ENCODE measurements at places on chromosomes 2 and 18. TPM values are rescaled to one million over a fixed set of nuclear protein-coding genes. Genes with fewer than 3 reads are reported as not detected.

DNA sequence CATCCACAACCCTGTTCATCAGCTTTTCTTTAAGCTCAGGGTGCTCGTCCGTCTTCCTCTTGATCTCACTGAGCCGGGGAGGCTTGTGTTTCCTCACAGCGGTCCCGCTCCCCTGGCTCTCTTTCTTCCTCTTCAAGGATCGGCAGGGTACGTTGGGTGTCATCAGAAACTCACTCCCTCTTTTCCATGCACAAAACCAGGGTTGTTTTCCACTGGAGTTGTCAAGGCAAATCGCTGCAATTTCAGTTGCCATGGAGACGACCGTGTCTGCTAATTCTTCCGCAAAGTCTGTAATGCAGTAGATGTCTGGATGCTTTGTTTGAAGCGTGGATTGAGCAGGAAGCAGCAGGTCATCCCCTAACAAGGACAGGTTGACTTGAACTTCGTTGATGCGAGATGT, 146.4 kb downstream of the DAW1 start:
- no peak for DNase-seq

- no peak for DNase-seq
Measured at GRCh38 chr2:150686391-150686790, 198.9 kb upstream of the RND3 start.

DNA sequence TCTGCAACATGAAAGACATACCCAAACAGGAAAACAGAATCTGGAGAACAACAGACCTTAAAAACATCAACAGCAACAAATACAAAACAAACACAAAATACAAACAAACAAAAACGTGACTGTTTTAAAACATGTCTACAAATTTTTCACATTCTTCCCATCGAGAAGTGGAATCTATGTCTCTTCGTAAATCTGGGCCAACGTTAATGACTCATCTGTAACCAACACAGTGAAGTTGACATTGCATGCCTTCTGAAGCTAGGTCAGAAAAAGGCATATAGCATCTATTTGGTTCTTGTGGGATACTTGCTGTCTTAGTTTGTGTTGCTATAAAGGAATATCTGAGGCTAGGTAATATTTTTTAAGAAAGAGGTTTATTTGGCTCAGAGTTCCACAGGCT, 269.0 kb upstream of the FBXO11 start:
- no peak for DNase-seq

DNA sequence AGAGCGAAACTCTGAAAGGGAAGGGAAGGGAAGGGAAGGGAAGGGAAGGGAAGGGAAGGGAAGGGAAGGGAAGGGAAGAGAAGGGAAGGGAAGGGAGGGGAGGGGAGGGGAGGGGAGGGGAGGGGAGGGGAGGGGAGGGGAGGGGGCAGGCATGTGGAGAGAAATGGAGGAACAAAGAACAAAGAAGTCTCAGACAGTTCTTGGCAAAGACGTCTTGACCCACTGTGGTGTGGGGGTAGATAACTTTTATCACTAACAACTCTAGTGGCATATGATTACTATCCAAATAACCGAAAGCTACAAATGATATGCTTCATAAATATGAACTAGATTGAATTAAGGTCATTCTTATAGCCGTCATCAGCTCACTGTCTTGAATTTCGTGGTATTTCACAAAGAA, 3.2 kb downstream of the UPP2 start:
- DNase-seq: no peak

DNA sequence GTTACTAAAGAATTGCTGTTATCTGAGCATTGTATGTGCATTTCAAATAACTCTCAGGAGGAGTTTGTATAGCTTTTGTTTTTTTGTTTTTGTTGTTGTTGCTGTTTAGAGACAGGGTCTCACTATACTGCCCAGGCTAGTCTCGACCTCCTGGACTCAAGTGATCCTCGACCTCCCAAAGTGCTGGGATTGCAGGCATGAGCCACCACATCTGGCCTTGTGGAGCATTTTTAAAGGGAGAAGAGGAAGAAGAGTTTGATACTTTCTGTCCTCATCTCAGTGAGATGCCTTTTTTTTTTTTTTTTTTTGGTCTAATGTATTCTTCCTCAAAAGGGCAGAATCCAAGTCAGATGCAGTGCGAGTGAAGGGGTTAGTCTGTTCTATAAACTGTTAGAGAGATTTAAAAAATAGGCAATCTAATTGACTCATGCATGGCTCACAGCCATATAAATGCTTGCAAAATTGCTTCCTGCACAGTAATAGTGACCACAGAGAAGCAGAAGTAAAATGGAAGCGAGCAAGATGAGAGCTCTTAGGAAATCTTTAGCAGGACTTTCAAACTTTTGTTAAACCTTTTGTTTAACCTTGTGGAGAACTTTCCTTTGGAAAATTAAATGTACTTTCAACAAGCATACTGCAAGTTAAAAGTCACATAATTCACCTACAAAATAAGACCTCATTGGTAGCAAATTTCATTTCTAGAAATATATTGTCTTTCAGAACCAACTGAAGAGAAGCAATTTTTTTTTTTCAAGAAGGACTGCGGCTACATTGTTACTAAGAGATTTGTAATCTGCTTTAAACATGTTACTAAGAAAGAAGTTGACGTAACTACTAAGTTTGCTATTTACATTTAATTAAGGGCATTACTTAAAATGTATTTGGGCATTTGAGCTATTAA, 52.3 kb upstream of the ROCK1 start:
- DNase-seq: no peak

GRCh38 chr18:39911716-39912115, 2043.3 kb upstream of the PIK3C3 start:
- DNase-seq: no peak

DNA sequence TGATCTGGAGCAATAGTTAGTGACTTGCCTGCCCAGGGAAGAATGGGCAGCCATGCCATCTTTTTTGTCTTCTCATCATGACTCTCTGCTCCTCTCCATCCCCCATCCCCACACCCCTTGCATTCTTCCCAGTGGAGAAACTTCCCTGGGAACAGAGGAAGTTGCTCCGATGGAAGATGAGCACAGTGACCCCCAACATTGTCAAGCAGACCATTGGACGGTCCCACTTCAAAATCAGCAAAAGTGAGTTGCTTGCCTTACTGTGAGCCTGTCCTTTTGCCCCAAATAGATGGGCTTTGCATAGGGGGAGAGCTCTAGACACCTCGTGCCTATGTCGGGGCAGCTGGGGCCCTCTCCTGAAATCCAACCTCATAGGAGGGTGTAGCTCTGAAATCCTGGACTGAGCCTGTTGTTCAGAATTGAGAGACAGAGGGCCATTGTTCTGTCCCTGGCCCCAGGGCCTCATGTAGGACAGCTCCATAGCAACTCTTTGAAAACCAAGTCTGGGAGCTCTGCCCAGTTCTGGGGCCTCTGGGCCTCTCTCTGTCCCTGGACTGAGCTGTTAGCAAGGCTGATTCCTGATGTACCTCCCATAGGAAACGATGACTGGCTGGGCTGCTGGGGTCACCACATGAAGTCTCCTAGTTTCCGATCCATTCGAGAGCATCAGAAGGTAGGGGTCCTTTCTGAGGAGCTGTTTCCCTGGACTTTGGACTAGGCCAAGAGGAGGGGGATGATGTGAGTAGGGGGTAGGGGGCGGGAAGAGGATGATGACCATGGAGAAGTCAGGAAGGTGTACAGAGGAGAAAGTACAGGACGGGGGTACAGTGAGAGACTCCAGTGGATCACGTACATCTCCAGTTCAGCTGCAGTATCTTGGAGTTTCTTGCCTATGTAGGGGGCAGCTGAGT, 35.2 kb downstream of the TTLL4 start:
- DNase-seq: peak; percentile 33

The CABYR gene
- polyA plus RNA-seq: 3.6 TPM

All from hepatocyte (in vitro differentiated cells).